ENCODE measurements at places on chromosomes 16 and 17.

DNA sequence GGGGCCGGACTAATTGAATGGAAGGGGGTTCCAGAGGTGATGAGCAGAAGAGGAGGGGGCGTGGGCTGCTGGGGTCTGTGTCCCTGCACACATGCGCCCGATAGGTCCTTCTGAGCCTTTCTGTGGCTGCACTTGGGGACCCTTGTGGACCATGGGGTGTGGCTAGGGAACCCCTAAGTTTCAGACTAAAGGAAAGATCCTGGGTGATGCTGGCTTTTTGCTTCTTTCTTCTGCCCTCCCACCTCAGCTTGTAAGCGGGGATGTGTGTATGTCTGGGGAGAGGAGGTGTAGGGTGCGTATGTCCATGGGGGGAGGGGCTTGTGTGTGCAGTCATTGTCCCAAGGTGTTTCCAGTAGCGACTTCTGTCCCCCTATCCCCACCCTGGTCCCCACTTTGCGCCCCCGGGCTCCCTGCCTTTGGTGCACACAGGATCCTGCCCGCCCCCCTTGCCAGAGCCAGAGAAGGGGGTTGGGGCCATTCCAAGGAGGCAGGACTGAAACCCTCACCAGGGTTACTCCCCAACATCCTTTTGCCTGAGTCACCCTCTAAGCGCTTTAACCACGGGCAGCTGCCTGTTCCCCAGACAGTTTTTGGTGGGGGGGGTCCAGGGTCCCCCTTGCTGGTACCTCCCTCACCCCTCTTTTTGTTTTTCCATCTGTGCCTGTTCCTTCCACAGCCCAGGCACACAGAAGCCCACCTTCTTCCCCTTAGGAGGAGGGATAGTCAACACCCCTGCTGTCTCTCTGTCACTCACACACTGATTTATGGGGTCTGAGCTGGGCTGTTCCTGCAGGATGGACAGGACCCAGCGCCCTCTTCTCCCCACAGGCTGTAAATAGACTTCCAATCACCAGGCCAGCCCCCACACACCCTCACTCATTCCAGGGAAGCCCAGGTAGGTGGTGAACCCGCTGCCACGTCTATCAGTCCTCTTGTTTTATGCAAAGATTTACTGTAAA, 83.2 kb downstream of the ARHGAP23 start:
- DNase-seq: no peak

GRCh38 chr17:36949461-36949927, 740 bp downstream of the AATF start:
- no peak for DNase-seq

DNA sequence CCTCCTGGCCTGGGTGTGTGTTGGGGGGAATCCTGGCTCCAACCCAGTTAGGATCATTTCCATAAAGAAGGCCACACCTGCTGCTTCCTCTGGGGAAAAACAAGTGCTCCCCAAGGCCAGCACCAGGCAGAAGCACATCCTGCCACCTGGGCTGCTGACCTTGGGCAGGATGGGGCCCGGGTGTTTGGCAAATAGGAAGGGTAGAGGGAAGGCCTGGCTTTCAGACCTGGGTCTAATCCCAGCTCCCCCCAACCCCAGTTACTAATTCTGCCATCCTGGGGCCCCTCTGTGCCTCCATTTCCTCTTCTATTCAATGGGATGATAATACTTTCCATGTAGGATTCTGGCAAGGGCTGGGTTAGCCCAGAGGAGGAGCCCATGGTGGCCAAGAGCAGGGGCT, 3.0 kb upstream of the NLRC5 start:
- DNase-seq: no peak

DNA sequence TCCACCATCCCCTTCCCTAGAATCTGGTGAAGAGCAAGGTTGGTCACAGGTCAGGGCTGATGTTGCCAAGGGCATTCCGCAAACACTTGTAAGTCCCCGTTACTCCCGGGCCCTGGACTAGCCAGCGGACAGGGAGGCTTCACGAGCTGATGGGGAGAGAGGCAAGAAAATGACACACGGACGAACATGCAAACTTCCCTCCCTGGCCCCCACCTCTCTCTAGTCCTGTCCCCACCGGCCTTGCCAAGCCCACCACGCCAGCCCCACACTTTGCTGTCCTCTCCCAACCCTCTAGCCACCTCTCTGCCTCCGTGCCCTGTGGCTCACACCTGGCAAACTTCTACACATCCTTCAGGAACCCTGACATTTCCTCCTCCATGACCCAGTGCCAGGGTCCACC, 54.8 kb downstream of the RPH3AL start:
- DNase-seq: no peak

DNA sequence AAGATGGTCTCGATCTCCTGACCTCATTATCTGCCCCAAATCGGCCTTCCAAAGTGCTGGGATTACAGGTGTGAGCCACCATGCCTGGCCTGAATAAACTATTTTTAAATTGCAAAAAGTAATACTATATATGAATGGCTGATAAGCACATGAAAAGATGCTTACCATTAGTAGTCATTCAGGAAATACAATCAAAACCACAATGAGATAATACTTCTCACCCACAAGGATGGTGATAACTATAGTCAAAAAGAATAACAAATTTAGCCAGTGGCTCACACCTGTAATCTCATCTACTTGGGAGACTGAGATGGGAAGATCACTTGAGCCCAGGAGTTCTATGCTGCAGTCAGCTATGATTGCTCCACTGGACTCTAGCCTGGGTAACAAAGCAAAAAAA, 2.4 kb upstream of the TACO1 start:
- no peak for DNase-seq

DNA sequence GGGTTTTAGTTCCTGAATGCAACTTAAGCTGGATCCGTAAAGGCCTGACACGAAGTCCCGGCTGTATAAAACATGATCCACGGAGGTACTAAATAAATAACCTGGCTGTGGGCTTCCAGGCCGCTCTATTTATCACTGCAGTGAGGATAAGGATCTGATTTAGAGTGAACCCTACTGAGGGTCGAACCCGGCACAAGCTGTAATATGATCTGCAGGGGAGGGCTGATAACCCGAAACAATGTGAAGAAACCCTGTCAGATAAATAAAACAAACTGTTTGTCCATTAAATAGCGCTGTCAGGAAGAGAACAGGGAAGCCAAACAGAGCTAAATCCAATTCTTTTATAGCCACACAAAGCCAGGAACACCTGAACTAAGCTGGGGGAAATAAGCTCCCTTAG, 375.6 kb upstream of the SALL1 start:
- no peak for DNase-seq

GRCh38 chr17:47730681-47731080, 2.4 kb upstream of the TBX21 start:
- DNase-seq: no peak

DNA sequence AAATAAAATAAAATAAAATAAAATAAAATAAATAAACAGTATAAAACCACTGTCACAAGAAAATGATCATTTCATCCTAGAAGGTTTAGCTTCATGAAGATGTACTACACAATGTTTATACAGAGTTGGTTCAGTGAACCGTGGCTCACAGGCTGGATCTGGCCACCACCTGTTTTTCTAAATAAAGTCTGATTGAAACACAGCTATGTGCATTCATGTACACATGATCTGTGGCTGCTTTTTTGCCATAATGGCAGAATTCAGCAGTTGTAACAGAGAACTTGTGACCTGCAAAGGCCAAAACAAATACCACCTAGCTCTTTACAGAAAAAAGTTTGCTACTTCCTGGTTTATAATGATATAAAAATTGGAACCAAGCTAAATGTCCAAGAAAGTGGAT, 12.6 kb upstream of the RPRML start:
- no peak for DNase-seq

GRCh38 chr17:10171581-10171981, 26.8 kb downstream of the GAS7 start:
- DNase-seq: no peak

- no peak for DNase-seq
Measured at GRCh38 chr16:73610605-73611156, 562.8 kb upstream of the ZFHX3 start.

- no peak for DNase-seq
Measured at GRCh38 chr16:30457256-30457655, 11.6 kb upstream of the SEPHS2 start.

GRCh38 chr17:65536573-65537342, 24.7 kb downstream of the AXIN2 start:
- no peak for DNase-seq

- peak; percentile 48 for DNase-seq
Measured at GRCh38 chr16:67936124-67936879, at the start of gene PSMB10. Gene PSMB10 (minus strand): TSS chr16:67936850. CDS start chr16:67936749, 101 bp downstream.

DNA sequence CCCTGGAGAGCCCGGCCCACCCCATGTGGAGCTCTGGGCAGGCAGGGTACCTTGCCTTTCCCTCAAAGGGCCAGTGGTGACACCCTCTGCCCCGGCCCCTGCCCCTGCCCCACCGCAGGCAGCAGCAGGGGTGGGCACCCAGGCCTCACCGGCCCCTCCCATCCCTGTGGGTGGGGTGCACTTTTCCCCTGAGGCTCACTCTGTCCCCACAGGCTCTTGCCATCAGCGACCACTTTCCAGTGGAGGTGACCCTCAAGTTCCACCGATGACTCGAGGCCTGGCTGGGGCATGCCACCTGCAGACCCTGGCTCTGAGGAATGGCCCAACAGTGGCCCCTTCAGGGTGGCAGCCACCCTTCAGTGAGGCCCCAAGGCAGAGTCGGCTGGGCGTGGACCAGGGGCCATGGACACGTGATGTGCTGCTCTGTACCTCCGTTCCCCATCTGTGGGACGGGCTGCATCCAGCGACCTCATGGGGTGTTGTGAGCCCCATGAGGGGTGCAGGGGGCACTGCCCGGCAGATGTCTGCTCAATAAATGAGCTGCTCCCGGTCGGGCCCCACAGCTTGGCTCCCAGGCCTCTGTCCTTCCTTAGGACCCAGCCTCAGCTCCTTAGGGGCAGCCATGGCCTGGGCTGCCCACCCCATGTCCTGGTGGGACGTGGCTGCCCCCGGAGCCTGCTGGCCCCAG, 2.0 kb downstream of the DNASE1L2 start:
- DNase-seq: no peak

- DNase-seq: peak; percentile 20
Measured at GRCh38 chr17:71970312-71970711, 150.5 kb upstream of the SOX9 start.

GRCh38 chr16:83100679-83101078, 473.9 kb downstream of the CDH13 start:
- no peak for DNase-seq

- no peak for DNase-seq
Measured at GRCh38 chr16:2598723-2599122, 60.9 kb downstream of the PDPK1 start.

DNA sequence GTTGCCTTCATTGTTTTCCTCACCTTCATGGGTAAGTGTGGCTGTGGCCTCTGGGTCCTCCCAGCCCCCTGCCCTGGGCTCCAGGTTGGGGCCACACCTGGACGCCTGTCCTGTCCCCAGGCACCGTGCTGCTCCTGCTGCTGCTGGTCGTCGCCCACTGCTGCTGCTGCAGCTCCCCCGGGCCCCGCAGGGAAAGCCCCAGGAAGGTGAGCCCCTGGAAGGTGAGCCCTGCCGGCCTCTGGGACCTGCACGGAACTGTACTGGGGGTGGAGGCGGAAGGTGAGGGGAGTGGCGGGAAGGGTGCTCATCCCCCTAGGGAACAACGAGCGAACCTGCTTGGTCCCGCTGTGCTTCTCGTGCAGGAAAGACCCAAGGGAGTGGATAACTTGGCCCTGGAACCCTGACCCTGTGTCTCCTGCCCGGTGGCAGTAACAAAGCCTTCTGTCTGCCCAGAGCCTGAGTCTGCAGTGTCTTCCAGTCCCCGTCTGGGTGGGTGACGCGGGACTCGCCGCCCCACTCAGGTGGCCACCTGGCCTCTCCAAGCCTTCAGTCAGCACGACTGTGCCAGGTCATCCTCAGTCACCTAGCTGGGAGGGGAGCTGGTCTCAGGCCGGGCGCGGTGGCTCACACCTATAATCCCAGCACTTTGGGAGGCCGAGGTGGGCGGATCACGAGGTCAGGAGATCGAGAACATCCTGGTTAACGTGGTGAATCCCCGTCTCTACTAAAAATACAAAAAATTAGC, 831 bp downstream of the SMIM22 start:
- no peak for DNase-seq
